NCI-H345 (cell line): ENCODE measurements at places on chromosomes 4 and X.

DNA sequence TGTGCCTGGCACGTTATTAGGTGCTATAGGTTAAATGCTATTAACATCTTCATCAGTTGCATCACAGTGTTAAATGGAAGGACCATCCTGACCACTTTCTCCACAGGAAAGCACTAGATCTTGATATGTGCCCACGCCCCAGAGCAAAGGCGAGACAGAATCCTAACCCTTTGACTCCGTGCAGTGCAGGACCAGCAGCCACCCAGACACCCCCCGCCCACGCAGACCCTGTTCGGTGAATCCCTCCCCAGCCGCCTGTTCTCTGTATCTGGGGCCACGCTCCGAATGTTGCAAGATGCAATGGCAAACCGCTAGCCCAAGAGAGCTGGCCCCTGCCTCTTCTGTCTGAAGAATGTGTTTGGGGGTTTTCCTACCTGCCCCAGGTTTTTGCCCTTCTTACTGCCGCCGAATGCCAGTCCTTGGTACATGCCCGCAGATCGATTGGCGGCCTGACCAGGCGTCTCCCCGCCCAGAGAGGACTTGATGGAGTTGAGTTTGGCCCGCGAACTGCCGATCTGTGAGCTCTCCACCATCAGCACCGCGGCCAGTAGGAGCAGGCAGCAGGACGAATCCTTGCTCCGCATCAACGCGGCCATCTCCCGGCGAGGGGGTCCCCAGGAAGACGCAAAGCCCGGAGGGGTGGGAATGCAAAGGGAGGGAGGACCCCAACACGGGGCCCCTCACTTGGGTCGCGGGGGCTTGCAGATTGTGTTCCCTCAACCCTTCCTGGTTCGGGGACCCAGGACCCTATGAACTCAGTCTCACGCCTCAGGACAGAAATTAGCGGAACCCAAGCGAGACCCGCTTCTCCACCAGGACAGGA, 906 bp downstream of the DKK2 start:
- no peak for DNase-seq

GRCh38 chr4:168139336-168139735, 47.0 kb downstream of the ANXA10 start:
- no peak for DNase-seq

DNA sequence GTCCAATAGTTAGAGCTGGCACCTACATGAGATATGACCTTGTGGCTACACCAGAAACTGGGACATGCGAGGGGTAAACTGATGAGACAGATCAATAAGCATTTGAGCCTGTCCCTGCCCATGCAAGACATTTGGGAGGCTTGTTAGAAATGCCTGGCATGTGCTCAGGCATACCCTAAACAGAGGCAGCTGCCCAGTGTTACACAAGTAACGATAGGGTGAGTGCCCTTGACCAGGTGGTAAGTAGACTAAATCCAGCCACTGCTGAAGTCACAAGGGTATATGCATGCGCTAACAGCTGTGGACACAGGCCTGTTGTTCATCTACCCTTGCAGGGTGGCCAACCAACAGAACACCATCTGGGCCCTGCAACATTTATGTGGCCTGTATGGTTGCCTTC, 56.1 kb upstream of the CCDC149 start:
- no peak for DNase-seq

- DNase-seq: no peak
Observed at GRCh38 chr4:139530833-139531427, 25.1 kb downstream of the SETD7 start.

DNA sequence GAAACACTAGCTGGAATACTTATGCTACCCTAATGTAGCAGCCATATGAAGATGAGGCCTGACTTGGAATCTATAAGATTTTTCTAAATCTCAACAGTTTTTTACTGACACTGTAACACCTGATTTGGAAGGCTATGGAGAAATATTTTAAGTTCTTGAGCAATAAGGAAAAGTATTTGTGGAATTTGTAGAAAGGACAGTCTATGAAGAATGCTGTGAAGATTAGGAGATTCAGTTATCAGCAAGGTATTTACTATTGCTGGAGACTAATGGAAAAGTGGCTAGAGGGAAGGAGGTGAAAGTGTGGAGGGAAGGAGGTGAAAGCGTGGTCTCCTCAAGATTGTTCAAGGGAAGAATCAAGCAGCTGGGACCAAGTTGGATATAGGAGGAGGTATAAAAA, 190.0 kb upstream of the EMCN start:
- no peak for DNase-seq

DNA sequence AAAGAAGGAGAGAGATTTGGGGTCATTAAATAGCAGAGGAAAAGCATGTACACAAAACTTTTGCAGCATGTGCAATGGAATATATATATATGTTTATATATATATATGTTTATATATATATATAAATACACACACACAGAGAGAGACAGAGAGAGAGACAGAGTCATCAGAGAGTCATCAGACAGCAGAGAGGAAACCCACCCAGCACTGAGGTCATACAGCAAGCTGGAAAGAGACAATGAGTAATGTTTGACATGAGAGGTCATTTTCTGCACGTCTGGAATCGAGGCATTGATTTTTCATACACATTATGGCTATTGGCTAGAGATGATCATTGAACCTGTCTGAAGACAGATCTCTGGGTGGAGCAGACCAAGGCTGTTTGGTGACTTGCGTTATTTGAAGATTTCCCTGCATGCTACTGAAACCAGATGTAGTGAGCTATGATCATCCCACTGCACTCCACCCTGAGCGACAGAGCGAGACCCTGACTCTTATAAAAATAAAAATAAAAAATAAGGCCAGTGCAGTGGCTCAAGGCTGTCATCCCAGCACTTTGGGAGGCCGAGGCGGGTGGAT, 48.8 kb upstream of the SHOX start:
- DNase-seq: no peak

DNA sequence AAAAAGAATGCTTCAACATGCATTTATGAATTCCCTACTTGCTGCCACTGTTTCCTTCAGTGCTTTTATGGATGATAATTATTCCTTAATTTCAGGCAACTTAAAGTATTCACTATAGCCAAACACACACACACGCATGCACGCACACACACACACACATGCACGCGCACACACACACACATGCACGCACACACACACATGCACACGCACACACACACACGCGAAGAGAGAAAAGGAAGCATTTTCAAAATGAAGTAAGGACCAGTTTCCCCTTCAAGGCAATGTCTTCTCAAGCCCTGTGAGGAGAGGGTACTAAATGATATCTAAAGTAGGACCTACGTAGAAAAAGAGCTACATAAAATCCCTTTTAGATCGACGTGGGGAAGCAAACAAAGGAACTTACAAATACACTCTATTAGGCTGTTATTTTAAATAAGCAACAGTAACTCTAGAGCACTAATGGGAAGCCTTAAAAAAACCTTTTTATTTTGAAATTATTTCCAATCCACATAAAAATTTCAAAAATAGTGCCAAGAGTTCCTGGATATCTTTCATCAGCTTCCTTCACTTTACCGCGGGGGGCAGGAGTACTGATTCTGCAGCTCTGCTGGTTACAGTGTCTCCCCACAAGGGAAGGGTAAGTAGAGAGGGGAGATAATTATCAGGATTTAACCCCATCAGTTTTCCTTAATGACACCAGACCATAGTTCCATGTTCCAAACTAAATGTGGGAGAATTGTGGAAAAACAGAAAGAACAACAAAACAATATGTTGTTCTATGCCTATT, 13.7 kb downstream of the IRF2 start:
- DNase-seq: no peak

DNA sequence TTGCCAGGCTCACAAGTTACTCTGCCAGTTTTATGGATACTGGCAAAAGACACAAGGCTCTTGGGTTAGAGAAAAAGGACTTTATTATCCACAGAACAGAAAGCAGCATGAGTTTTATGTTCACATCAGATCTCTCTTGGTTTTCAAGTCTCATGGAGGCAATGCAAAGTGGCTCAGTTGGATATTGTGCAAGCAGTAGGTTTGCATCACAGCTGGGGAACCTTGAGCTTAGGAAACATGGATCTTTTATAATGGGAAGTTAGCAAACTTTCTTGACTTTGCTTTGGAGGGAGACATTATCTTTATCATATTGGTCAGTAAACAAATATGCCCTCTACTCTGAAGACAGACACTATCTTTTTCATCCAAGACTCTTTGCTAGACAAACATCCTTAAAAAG, 109.2 kb upstream of the GRPR start:
- no peak for DNase-seq

DNA sequence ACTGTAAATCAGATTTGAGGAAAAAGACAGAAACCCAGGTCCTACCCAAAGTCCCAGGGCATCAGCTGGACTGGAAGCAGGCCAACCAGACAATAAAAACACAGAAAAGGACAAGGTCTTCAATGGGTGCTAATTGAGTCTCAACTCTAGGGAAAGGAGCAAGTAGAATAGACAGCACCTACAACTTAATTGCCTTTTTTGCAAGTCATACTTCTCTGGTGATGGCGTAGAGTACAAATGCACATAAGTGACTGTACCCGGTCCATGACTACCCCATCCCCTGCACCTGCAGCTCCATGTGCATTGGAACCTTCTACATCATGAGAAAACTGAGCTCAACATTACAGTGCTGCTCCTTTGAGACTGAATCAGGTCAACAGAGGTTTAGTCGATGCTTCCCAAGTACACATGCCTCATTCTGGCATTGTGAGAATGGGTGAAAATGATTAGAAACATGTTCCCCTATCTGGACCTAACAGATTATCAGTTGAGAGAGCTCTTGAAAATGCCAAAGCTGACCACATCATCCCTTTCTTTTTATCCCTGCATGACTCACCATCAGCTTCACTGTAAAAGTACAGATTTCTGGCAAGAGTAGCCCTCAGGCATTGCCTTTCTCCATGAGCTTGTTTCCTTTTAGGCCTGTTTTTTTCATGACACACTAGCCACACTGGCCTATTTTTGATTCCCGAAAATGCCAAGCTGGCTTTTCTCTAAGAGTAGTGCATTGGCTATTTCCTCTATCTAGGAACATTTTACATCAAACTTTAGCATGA, 298.3 kb downstream of the HS3ST1 start:
- no peak for DNase-seq

DNA sequence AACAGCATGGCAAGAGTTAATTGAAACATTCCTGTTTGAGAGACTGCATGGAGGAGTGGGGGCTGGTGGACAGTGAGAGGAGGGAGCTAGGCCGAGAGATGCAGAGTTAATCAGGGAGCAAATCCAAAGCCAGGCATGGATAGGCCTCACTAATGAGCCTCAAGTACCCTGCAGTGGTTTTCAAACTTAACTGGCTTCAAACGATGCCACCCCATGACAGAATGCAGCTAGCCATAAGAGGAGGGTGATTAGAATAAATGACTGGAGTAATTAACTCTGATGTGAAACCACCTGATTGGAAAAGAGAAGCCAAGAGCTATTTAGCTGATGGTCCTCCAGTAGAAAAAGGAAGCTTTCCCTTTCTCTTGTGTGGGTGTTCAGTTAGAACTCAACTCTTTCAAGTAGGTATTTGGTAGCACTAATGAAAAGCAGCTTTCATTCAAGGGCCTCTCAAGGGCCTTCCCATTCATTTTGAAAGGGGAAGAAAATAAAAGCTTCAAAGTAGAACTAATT, 215.4 kb upstream of the MAB21L2 start:
- DNase-seq: peak; percentile 68

- peak; percentile 4 for DNase-seq
Observed at GRCh38 chr4:76301068-76301774, 5.3 kb upstream of the STBD1 start.

- DNase-seq: peak; percentile 36
Observed at GRCh38 chr4:52376132-52376704, 282.9 kb downstream of the USP46 start.

GRCh38 chr4:114509340-114509739, 89.3 kb upstream of the UGT8 start:
- DNase-seq: no peak

GRCh38 chrX:143231492-143231891, 205.8 kb downstream of the SPANXN4 start:
- DNase-seq: no peak

DNA sequence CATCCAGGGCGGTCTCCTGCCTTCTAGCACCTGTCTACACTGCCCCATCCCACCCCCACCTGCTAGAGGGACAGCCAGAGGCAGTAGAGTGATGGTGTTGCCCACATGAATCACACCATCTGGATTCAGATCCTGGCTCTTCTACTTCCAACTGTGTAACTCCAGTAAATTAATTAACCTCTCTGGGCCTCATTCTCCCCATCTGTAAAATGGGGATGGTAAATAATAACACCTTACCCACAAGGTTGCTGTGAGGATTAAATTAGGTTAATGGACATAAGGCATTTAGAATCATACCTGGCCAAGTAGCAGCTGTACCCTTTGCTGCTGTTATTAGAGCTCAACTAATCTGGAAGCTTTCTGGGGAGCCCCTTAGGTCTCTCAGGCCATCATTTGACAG, 149.6 kb upstream of the BCOR start:
- DNase-seq: no peak

- DNase-seq: no peak
Observed at GRCh38 chr4:185235843-185236503, 26.6 kb downstream of the SNX25 start.

DNA sequence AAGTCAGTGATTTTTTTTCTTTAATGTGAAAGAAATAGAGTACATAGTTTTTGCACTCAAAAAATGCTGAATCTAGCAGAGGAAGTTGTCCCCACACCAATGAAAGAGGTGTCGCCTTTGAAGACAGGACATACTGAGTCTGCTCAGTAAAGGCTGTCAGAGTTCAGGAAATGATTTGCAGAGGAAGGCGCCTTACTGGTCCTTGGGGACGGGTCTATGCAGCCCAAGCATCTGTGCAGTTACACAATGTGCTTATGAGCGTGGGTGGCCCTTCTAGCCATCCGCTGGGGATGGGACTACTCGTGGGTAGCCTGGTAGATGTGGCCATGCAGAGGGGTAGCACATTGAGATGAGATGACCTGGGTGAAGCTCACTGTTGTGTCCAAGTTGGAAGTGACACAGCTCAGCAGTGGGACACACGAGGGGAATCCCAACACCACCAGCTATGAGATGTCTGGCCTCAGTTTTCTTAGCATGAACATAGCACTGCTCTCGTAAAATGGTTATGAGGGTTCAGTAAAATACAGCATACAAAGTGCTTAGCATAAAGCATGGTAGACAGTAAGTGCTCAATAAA, 116.5 kb upstream of the RBPJ start:
- no peak for DNase-seq

DNA sequence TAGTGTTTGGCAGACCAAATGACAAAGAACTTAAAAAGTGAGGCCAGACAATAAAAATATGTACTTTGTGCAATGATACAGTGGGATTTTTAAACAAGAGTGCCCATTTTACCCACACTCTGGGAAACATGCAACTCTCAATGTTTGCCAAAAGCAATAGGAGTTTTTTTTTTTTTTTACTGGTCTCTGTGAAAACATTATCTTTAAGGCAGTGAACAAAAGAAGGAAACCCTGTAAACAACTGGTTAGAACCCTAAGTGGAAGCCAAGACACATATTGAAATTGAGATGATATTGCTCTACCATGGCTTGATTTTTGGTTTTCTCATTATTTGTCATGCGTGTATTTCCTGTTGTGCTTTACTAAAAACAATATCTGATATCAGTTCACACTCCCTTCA, 67.2 kb upstream of the PPP3CA start:
- DNase-seq: no peak

- DNase-seq: no peak
Observed at GRCh38 chr4:171674781-171675180, 138.4 kb upstream of the GALNTL6 start.

GRCh38 chr4:133379681-133380438, 230.8 kb downstream of the PCDH10 start:
- no peak for DNase-seq

GRCh38 chrX:22800806-22801205, 199.0 kb upstream of the DDX53 start:
- no peak for DNase-seq
